ENCODE measurements at places on chromosomes 11 and 22. TPM values are rescaled to one million over a fixed set of nuclear protein-coding genes. Genes with fewer than 3 reads are reported as not detected.
A peak's percentile ranks its signal among the peaks of the same experiment; 100 is the strongest.

DNA sequence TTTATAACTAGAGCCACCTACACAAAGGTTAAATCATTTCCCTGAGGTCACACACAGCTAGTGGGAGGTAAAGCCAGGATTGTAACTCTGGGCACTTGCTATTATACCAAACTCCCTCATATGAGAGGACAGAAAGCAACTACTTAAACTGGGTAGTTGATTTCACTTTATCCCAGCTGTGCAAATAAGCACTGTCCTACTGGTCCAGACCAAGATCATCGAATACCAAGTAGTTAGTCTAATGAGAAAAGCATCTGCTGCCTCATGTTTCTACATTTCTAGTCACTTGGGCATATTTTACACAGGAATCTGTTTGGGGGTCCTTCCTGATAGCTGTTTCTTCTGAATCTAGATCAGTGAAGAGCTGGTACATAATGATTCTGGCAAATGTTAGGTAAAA, 178.6 kb upstream of the NARS2 start:
- peak; percentile 54 for DNase-seq

- DNase-seq = peak; percentile 31
Measured at GRCh38 chr11:71153005-71153390, 99.4 kb downstream of the SHANK2 start.

DNA sequence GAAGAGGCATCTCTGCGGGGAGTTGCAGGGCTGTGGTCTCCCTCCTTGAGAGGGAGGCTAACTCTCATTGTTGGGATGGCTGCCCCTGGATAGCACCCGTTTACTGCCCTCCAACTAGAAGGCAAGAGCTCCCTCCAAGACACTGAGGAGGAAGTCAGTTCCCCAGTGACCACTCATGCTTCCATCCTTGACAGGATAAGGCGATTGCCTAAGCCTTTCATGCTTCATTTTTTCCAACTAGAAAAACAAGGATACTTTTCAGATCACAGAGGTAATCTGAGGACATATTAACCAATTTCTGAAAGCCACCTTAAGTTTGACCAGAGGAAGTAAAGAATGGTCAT, 186.6 kb downstream of the MAML2 start:
- DNase-seq = no peak

- DNase-seq = no peak
Measured at GRCh38 chr22:44730022-44730393, 22.4 kb upstream of the ARHGAP8 start.

- no peak for DNase-seq
Measured at GRCh38 chr11:66100272-66101065, 30.4 kb downstream of the PACS1 start.

- DNase-seq = no peak
Measured at GRCh38 chr11:2576549-2576948, 123.2 kb downstream of the KCNQ1OT1 start.

- DNase-seq = no peak
Measured at GRCh38 chr11:103898065-103898464, 138.4 kb upstream of the DDI1 start.

DNA sequence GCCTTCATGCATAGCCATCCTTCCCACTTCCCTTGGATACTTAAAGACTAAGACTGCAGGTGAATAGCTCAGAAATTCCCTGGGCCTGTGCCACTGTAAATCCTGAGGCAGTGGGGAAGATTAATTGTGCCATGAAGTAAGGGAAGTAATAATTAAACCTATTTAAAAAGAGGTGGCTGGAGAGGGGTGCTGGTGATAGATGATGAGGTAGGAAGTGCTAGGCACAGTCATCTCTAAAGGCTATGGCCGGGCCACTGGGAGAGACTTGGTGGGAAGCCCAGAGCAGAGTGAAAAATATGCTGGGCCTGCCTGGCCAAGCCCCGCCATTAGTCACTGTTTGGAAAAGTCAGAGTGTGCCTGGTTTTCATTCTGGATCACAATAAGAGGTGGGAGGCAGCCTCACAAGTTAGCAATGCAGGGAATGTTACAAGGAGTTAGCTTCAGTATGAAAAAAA, 197.2 kb upstream of the PITPNB start:
- DNase-seq = peak; percentile 90

- DNase-seq = no peak
Measured at GRCh38 chr11:363948-364761, 5.1 kb upstream of the B4GALNT4 start.

DNA sequence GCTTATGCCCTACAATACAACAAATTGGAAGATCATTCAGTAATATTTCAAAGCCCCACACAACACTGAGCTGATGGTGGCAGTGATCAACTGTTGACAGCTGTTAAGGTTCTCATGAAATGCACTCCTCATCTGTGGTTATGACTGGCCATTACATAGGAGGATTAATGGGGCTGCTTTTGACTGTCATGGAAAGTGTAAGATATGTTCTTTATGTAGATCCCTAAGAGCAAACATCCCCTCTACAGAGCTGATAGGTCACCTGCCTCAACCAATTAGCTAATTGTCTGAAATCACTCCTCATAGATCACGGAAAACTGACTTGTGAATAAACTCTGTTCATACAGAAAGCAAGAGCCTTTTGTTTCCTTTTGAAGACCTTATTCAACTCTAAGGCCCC, 78.1 kb downstream of the GAB2 start:
- no peak for DNase-seq

DNA sequence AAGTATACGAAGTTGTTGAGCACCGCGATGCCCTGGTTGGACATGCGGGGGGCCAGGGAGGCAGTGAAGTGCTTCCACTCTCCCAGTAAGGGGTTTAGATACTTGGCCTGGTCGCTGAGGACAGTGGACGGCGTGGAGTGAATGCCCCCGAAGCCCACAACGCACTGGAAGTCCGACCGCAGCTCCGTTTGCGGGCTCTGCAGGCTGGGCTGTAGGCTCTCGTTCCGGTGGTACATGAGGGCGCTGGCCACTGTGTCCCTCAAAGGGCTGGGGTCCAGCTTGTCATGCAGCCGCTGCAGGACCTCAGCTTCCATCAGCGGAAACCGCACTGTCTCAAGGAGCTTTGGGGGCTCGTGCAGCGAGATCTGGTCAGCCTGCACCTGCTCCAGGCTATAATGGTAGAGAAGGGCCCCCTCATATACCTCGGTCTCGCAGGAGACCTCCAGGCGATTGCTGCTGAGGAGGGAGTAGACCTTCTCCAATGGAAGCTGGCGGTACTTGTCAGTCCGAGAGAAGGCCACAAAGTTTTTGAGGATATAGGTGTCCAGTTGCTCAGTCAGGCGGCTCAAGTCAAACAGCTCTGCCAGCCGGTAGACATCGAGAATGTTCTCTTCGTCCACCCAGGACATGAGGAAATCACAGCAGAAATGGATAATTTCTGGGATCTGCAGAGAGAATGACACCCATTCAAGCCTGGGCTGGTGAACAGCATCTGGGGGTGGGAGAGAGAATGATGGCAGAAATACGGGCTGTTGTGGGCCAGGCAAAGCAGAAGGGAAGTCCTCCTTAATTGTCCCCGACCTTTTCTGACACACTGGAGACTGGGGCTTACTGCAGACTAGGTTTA, 27.5 kb upstream of the SCARF2 start:
- no peak for DNase-seq

Gene MCHR1
- 1.7 TPM for total RNA-seq

Gene KLHDC7B
- not detected for total RNA-seq

All from IMR-90 (cell line).